ENCODE measurements at places on chromosomes 4 and X. TPM values are rescaled to one million over a fixed set of nuclear protein-coding genes. Genes with fewer than 3 reads are reported as not detected.

Gene FRG1
- 35.5 TPM for total RNA-seq

Gene RNF212
- total RNA-seq: 3.4 TPM

Gene ITM2A
- total RNA-seq: 35.7 TPM

DNA sequence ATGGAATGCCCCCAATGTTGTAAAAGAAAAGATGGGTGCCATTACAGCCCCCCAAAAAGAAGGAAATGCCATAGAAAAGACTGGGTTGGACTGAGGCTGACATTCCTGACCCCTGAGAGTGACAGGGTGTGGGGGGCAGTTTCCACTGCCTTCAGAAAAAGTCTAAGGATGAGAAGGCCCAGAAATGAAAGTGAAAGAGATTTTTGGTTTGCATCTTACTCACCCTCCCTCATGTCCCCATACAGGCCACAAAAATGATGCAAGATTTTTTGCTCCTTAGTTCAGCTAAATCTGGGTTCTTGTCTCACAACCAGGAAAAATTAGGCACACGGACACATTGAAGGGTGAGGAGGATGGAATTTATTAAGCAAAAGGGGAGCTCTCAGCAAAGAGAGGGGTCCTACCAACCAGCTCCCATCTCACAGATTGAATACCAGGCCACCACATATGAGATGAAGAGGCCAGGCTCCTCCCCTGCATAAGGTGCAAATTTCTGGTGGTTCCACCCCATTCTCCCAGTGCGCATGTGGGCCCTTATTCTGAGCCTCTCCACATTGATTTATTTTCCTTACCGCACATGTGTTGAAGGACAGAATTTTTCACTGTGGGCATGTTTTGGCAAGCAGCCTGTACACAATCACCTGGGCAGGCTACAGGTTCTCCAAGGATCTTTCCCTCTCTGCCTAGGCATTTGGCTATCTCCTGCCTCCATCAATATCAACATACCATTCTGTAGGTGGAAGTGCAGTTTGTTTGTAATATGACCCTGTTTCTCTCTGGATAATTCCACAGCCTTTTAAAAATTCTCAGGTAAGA is 18.8 kb downstream of the PPP4R3C start:
- DNase-seq: no peak
- H3K4me1 ChIP-seq: no peaks in the 10 kb centered on the region
- no peaks in the 10 kb centered on the region for H3K27me3 ChIP-seq

GRCh38 chr4:151798678-151799416 is 38.0 kb upstream of the GATB start:
- no peaks in the 10 kb centered on the region for H3K27me3 ChIP-seq
- no peak overlapping the region for H3K4me3 ChIP-seq
- H3K36me3 ChIP-seq: no peaks in the 10 kb centered on the region
- H3K27ac ChIP-seq: no peak overlapping the region
- DNase-seq: no peak

GRCh38 chrX:42602566-42602965 is 175.4 kb downstream of the PPP1R2C start:
- no peak overlapping the region for H3K4me3 ChIP-seq
- H3K27me3 ChIP-seq: no peaks in the 10 kb centered on the region
- DNase-seq: no peak
- H3K4me1 ChIP-seq: no peaks in the 10 kb centered on the region
- no peaks in the 10 kb centered on the region for H3K36me3 ChIP-seq

DNA sequence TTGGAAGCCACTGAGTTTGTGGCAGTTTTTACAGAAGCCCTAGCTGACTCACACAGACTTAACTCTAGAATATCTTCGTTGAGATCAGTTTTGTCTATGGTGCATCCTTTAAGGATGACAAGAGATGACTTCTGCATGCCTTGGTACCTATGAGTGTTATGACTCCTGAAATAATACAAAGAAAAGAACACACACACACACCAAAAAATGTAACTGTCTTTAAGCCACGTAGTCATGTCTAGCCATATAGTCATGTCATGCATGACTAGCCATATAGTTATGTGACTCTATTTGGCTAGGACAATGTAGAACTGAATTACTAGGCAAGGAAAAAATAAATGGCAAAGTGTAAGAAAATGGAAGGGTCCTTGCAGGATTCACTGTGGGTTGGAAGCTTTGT is 447.8 kb downstream of the NLGN4X start:
- no peak overlapping the region for H3K4me3 ChIP-seq
- no peak for DNase-seq
- no peak overlapping the region for H3K27ac ChIP-seq
- no peaks in the 10 kb centered on the region for H3K4me1 ChIP-seq
- no peaks in the 10 kb centered on the region for H3K27me3 ChIP-seq

GRCh38 chrX:39516427-39516841 is 581.3 kb downstream of the BCOR start:
- H3K27ac ChIP-seq: no peak overlapping the region
- no peaks in the 10 kb centered on the region for H3K36me3 ChIP-seq
- no peak for DNase-seq
- H3K4me3 ChIP-seq: no peak overlapping the region
- H3K4me1 ChIP-seq: no peaks in the 10 kb centered on the region
- H3K27me3 ChIP-seq: no peaks in the 10 kb centered on the region

DNA sequence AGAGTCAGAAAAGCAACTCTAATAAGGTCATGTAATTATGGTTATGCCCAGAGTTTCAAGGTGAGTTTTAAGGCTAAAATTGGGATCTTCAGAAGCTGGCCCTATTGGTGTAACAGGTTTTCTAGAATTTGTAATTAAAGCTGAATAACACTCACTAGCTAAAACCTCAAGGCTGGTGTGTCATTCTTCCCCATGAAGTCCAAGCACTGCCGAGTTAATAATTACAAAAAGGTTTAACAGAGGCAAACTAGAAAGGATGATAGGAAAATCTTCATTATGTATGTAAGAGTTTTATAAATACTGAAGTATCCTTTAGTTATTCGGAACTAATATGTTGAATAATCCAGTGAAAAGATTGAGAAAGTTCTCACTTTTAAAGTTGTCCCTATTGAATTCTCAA is 34.3 kb downstream of the MXRA5 start:
- H3K4me1 ChIP-seq: no peaks in the 10 kb centered on the region
- no peak overlapping the region for H3K4me3 ChIP-seq
- no peaks in the 10 kb centered on the region for H3K27me3 ChIP-seq
- H3K36me3 ChIP-seq: no peaks in the 10 kb centered on the region

- H3K27ac ChIP-seq: no peak overlapping the region
- no peak overlapping the region for H3K4me3 ChIP-seq
- H3K27me3 ChIP-seq: no peaks in the 10 kb centered on the region
- H3K36me3 ChIP-seq: no peaks in the 10 kb centered on the region
- no peaks in the 10 kb centered on the region for H3K4me1 ChIP-seq
Measured at GRCh38 chrX:49892542-49892941, 13.3 kb downstream of the USP27X start.

- no peaks in the 10 kb centered on the region for H3K27me3 ChIP-seq
- DNase-seq: no peak
- H3K27ac ChIP-seq: no peak overlapping the region
- H3K4me1 ChIP-seq: no peaks in the 10 kb centered on the region
- no peak overlapping the region for H3K4me3 ChIP-seq
- H3K36me3 ChIP-seq: no peaks in the 10 kb centered on the region
Measured at GRCh38 chrX:31007321-31007720, 64.5 kb downstream of the FTHL17 start.
